CMK (cell line): ENCODE measurements at places on chromosomes 3 and 15.

- DNase-seq, result no peak
Observed at GRCh38 chr15:58285921-58286278, 145.9 kb upstream of the LIPC start.

- no peak for DNase-seq
Observed at GRCh38 chr3:23701716-23702597, 103.8 kb upstream of the UBE2E1 start.

- DNase-seq, result peak; percentile 43
Observed at GRCh38 chr15:38254051-38254883, 1.6 kb downstream of the SPRED1 start.

- DNase-seq, result no peak
Observed at GRCh38 chr15:38714309-38715072, 149.9 kb upstream of the RASGRP1 start.

DNA sequence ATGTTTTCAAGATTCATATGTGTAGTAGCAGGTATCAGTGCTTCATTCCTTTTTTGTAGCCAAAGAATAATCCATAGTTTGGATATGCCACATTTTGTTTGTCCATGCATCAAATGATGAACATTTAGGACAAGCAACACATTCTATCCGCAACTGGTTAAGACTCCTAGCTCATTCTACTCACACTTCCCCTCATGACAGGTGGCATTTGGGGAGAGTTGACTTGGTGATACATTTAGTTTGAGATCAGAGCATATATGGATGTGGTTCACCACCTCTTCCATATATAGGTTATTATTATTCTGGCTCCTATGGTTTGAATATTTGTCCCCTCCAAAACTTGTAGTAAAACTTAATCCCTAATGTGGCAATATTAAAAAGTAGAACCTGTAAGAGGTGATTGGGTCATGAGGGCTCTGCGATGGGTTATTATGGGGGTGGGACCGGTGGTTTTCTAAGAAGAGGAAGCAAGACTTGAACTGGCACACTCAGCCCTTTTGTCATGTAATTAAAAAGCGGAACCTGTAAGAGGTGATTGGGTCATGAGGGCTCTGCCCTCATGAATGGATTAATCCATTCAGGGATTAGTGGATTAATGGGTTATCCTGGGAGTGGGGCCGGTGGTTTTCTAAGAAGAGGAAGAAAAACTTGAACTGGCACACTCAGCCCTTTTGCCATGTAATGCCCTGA, 75.3 kb upstream of the HRH1 start:
- DNase-seq, result no peak

DNA sequence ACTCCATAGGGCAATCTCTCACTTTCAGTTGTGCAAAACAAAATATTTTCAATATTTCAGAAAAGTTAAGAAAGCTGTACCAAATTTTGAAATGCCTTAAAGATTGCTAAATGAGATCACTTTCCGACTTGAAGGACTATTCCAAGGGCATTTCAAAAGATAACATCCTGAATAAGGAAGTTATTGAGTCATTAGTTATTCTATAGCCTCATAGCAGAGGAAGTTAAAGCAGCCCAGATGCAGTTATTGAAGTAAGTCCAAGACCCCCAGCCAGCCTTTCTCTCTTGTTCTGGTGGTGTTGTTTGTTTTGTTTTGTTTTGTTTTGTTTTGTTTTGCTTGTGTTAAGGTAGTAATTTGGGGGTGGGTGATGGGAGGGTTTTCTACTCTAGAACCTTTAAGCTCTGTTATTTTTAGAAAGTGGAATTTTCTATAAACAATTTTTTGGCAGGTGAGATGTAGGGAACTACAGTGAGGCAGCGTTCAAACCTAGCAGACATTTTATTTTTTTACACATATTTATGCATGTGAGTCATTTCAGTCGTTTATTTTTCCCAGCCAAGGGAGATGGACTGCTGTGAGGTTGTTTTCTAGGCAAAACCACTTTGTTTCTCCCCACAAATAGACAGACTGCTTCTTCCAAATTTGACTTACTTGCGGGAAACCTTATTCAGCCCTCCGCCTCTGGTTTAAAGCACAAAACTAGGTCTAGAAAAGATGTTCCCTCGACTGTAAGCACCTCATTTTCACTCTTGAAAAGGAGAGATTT, 216.3 kb upstream of the ARPP21 start:
- no peak for DNase-seq

- DNase-seq, result no peak
Observed at GRCh38 chr15:101206176-101206591, 45.7 kb downstream of the CHSY1 start.

DNA sequence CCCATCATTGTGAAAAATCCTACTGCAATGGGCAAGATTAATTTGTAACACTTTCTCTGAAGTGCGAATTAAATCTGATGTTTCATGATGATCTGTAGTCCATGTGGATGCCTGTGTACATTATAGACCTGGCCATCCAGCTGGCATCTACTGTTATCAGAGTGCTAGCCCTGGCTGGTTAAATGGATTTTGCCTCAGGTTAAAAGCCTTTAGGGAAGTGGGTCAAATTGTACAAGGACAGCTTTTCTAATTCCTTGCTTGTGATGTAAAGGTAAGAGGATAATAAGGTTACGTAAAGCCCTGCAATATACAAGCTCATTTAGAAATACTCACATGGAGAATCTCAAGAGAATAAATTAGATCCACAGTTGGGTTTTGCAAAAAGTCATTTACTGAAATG, 138.2 kb downstream of the EPHA3 start:
- DNase-seq, result no peak

- no peak for DNase-seq
Observed at GRCh38 chr3:71951361-71951760, 166.4 kb upstream of the PROK2 start.

DNA sequence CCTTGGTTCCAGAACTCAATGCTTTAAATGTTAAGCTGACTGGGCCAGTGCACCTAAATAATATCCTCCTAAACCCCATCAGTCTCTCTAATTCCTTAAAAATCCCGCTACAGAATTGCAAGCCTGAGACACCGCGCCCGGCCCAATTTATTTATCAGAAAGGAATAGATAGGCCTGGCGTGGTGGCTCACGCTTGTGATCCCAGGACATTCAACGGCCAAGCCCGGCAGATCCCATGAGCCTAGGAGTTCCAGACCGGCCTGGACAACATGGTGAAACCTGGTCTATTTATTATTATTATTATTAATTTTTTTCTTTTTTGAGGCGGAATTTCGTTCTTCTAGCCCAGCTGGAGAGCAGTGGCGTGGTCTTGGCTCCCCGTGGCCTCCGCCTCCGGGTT, 28.0 kb upstream of the TUBGCP5 start:
- DNase-seq, result no peak

GRCh38 chr3:46360907-46361306, 7.0 kb downstream of the CCR2 start:
- no peak for DNase-seq

GRCh38 chr15:92290359-92290992, 103.2 kb upstream of the ST8SIA2 start:
- DNase-seq, result no peak

DNA sequence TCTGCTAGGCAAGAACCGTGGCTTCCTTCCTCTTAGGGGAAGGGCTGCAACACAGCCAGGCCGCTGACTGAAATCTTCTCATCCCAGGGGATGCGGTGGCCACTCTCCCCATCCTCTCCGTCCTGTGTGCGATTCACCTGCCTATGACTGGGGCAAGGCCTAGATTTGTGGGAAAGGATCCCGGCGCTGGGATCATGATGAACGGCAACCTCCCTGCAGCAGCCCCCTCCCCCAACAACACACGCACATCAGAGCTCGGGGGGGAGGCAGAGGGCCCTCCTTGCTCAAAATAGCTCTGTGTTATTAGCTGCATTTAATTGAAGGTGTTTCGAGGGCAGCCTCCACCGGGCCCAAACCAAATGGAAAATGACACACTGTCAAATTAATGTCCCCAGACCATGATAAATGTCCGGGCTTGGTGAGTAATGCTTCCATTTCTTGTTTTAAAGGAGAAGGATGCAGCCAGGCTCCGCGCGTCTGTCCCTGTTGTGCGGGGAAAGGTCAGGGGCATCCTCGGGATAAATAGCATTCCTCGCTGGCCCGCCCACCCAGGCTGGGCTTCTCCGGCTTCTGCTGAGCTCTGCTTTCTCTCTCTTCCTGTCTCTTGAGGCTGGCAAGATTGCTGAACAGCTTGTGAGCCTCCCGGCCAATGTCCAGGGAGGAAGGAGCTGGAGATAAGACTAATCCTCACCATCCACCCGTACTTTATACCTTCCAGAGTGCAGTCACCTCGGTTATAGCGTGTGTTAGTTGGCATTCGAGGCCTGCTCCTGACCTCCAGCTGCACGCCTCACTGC, 56.4 kb upstream of the TLE3 start:
- DNase-seq, result peak; percentile 30

DNA sequence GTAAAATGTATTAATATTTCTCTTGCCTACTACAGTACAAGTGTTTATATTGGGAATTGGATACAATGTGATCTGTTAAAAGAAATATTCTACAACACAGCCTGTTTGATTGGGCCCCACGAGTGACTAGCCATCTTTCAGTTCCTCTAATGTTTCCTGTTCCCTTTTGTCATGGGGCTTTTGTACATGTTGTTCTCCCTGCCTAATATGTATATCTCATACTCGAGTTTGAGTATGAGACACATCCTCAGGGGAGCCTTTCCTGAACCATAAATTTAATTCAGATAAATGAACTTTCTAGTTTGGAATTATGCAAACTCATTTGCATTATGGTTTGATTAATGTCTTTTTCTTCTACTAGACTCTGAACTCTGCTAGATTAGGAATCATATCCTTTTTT, 65.5 kb downstream of the MEF2A start:
- no peak for DNase-seq

GRCh38 chr15:69391046-69391757, 22.9 kb upstream of the KIF23 start:
- DNase-seq, result no peak

DNA sequence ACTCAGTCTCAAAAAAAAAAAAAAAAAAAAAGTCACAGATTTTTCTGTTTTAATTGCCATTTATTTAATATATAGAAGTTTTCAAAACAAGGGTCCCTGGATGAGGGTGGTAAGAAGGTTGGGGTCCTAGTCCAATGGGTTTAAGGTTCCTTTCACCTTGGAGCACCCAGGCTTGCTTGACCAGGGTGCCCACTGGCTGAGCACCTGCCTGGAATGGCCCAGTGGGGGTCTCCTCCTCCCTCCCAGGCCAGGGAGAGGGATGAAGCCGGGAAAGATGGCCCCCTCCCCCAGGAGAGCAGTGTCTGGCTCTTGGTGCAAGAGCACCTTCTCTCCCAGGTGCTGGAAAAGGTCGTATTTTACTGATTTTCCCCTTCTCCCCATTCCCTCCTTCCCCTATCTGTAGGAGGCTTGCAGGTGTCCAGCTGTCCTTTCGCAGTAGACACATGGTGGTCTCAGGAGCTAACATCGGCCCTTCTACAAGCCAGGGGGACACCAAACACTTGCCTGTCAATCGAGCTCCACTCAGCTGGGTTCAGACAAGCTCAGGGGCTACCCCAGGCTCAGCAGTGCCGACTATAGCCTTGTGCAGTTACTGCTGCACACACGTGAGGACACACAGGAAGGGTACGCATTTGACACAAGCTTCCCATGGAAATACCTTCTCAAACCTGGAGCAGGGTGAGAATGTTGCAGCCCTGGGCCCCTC, 112.3 kb upstream of the KLF13 start:
- no peak for DNase-seq

GRCh38 chr3:25527801-25528200, 99.7 kb downstream of the RARB start:
- DNase-seq, result no peak

- peak; percentile 81 for DNase-seq
Observed at GRCh38 chr3:194003114-194004057, 132.6 kb upstream of the HES1 start.

- no peak for DNase-seq
Observed at GRCh38 chr3:145785668-145786067, 375.3 kb downstream of the PLOD2 start.

- DNase-seq, result no peak
Observed at GRCh38 chr3:26915208-26915607, 292.6 kb downstream of the LRRC3B start.

DNA sequence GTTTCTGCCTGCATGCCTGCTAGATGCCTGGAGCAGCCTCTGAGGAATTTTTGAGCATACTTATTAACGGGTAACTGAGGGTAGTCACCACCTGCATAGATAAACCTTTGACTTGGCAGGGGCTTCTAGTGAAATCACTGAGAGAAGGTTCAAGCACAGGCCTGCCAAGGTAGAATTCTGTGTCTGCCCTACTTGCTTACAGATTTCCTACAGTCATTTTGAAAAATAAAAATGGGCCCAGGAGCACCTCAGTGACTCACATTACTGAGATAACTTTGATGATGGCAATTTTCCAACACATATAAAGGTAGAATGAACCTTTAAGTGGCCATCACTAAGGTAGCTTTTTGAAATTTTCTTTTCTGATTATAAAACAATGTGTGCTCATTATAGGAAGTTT, 10.8 kb downstream of the CRTAP start:
- DNase-seq, result no peak

DNA sequence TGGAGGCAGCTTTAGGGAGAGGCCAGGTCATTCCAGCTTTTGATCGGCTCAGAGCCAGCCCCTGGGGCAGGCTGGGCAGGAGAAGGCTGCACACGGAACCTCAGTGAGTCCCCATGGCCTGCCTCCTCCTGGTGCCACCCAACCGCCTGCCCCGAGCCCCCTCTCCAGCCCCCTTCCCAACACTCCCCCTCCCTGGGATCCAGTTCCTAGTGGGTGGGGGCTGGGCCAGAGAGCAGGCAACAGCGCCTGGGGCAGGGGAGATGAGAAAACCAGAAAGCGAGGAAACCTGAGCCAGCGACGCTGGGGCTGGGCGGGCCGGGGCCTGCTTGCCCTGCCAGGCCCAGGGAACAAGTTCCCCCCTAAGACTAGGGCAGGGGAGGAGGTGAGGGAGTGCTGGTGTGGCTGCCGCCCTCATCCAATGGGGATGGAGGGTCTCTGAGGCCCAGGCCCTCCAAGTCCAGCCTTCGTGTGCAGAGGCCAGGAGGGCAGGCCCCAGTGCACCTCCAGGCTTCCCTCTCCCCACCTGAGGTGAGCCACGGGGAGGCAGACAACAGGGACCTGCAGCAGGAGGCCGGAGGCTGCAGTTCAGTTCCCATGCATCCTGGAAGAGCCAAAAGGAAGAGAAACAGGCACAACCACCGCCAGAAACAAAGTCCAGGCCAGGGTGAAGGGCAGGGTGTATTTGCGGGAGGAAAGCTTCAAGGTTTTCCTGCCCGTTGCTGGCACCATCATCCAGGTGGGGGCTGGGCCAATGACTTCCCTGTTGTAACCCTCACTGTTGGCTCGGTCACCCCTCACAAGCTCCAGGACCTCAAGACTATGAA, 4.0 kb upstream of the SEMA3F start:
- DNase-seq, result no peak

- no peak for DNase-seq
Observed at GRCh38 chr3:27253391-27253790, 115.8 kb downstream of the NEK10 start.

- DNase-seq, result no peak
Observed at GRCh38 chr15:48493763-48494225, 151.7 kb downstream of the FBN1 start.

- DNase-seq, result no peak
Observed at GRCh38 chr3:123528130-123528529, 56.7 kb downstream of the HACD2 start.

GRCh38 chr3:89113893-89114840, 6.7 kb downstream of the EPHA3 start:
- DNase-seq, result no peak
